Activated naive CD8-positive, alpha-beta T cell treated with anti-CD3 and anti-CD28 coated beads, Interleukin-2, amount 10 ng/mL, durations not matched to agents 7 days and 5 days (primary cell): ENCODE measurements at places on chromosomes 4 and X.

DNA sequence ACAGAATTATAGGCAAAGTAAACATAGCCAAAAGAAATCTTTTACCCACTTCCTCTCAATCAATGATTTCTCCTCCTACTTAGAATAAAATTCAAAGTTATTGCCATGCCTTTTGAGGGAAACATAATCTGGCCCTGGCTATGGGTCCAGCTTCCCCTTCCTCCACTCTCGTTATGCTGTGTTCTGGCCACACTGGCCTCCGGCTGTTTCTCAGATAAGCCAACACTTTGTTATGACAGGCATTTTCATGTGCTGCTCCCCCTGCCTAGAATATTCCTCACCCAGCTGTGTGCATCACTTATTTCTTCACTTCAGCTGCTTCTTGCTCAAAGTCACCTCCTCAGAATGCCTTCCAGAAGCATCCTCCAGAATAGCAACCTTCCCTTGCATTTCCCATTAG, 386.6 kb upstream of the AADAT start:
- no peak for DNase-seq

GRCh38 chrX:13293700-13294099, 26.2 kb downstream of the ATXN3L start:
- DNase-seq: no peak

DNA sequence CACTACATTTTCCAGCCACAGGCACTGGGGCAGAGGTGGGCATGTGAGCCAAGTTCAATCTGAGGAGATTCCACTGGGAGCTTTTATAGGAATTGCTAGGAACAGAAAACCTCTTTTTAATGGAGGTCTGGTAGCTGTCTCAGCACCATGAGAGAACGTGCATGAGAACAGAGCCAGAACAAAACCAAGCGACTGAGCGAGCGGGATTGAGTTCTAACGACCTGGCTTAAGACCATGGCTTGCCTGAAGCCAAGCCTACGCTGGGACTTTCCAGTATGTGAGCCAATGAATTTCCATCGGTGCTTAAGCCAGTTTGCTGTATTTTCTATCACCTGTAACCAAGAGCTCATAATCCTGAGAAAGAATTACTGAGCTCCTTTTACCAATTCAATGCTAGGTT, 183.7 kb downstream of the NR3C2 start:
- no peak for DNase-seq

DNA sequence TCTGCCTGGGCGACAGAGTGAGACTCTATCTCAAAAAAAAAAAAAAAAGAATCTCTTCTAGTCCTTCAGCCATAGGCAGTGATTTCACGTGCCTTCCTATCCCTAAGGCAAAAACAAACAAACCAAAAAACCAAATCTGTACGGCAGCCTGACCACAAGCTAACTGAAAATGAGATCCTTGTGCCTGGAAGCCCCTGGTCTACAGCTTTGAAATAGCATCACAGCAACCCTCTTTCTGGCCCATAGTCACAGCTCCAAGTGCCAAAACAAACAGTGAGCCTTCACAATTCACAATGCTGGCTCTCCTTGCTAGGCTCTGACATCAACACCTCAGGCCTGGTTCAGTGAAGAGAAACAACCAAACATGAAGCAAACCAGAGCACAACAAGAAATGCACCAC, 46.1 kb downstream of the TMEM150C start:
- DNase-seq: no peak

GRCh38 chr4:21882051-21882839, 66.3 kb downstream of the KCNIP4 start:
- DNase-seq: no peak

DNA sequence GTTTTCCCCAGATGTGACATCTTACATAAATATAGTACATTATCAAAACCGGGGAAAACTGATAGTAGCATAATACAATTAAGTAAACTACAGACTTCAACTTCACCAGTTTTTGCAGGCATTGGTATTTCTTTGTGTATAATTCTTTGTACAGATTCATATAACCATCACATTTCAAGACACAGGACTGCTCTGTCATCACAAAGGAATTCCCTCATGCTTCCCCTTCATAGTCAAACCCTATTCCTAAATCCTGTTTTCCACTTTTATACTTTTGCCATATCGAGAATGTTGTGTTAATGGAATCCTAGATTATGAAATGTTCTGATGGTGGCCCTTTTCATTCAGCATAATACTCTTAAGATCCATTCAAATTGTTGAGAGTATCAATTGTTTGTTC, 36.0 kb downstream of the STIM2 start:
- no peak for DNase-seq

DNA sequence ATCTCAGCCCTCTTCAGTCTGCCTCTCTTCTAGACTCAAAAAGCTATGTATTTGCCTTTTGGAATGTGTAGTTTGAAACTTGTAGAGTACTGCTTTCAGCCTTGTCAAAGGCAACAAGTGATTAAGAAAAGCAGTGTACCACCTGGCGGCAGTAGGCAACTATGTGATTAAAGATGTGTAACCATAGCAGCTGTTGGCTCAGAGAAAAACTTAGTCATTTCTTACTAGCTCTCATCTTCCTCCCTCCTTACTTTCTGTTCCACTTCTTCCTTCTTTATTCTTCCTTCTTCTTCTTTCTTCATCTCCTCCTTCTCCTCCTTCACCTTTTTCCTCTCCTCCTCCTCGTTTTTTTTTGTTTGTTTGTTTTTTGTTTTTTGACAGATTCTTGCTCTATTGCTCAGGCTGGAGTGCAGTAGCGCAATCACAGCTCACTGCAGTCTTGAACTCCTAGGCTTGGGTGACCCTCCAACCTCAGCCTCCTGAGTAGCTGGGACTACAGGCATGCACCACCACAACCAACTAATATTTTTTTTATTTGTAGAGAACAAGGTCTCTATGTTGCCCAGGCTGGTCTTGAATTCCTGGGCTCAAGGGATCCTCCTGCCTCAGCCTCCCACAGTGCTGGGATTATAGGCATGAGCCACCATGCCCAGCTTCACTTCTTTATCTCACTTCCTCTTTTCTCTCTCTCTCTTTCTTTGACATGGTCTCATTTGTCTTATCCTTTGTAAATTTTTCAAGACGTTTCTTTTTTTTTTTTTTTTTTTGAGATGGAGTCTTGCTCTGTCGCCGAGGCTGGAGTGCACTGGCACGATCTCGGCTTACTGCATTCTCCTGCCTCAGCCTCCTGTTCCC, 32.6 kb downstream of the ABHD18 start:
- no peak for DNase-seq

DNA sequence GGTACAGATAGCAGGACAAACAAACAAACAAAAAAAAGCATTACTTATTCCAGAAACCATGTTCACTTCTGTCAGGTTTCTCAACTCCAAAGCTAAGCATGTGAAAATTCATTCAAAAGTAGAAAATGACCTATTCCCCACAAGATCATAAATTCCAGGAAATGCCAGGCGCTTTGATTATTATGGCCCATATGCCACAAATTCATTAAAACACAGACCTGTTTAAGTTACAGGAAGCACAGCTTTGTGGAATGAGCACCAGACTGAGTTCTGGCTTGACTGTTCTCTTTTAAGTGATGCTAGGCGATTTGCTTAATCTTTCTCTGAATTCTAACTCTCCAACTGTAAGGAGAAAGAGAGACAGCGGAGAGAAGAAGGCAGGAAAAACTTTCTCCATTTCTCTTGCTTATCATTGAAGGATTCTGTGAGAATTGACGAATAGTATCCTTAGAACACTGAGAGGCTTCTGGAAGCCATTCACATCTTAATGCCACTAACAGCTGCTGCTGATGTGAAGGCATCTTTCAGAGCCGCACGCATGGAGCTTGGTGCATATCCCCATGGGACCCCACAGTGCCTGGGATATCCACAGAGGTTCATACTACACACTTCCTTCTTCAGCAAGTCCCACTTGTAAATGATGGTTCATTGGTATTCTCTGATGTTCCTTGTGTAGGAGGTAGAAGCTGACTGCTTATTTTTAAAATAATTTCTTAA, 138.0 kb downstream of the ZNF674 start:
- no peak for DNase-seq

GRCh38 chr4:21167711-21168110, 467.5 kb downstream of the PACRGL start:
- DNase-seq: no peak

GRCh38 chr4:183658362-183659028, 490 bp downstream of the RWDD4 start:
- DNase-seq: peak; percentile 62

DNA sequence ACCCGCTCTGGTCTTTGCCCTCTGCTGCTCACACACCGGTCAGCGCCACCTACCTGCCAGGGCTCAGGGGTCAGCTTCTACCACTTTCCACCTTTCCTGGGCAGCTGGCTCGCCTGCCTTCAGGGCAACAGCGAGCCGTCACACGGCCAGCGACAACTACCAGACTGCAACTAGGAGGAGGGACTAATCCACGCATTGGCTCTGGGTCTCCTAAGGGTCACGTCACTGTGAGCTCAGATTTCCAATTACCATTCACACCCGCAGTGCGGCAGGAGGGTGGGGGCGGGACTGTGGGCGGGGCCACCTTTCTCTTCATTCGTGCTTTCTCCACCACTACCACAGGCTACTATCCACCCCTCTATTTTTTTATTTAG, at the start of gene BEX5:
Gene BEX5 (minus strand): TSS at position 172 of the 374 bp plus-strand sequence. CDS start 1,712 bp downstream, outside the sequence.
- no peak for DNase-seq

- no peak for DNase-seq
Observed at GRCh38 chr4:110704748-110705439, 82.0 kb upstream of the PITX2 start.

DNA sequence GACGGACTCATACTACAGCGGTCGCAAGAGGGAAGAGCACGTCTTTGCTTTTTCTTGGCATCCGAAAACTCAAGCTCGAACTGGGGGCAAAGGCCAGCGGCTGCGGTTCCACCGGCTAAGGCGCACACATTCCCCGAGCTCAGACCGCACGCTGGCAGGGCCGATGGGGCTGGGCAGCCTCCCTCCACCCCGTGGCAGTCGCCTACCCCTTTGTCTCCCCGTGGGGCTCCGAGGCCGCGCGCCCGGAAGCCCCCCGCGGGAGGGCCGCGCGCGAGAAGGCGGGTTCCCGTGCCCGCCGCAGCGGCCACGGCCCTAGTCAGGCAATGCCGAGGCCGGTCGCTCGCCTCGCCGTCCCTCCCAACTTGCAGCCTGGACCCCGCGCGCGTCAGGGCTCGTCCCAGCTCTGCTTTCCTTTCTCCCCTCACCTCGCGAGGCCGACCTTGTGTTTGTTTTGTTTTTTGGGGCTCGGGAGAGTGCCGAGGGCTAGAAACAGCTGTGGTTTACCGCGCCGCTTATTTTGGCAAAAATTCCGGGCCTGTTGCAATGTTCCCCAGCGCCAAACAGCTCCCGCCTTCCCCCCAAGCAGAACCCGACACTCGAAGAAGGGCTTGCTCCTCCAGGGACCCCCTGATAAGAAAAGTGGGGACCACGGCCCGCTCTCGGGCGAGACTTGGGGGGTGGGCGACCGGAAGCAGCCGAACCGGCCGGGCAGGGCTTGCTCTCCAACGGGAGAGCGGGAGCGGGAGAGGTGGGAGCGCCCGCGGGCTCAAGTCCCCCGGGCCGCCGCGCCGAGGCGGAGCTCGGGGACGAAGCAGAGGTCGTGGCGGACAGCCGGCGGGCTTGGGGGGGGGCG, 561 bp upstream of the N4BP2 start:
- DNase-seq: peak; percentile 81

- DNase-seq: no peak
Observed at GRCh38 chr4:26094076-26094475, 180.1 kb downstream of the SMIM20 start.

- no peak for DNase-seq
Observed at GRCh38 chr4:19386786-19387185, 864.9 kb upstream of the SLIT2 start.

GRCh38 chr4:8039290-8039689, 99.6 kb upstream of the AFAP1 start:
- no peak for DNase-seq

DNA sequence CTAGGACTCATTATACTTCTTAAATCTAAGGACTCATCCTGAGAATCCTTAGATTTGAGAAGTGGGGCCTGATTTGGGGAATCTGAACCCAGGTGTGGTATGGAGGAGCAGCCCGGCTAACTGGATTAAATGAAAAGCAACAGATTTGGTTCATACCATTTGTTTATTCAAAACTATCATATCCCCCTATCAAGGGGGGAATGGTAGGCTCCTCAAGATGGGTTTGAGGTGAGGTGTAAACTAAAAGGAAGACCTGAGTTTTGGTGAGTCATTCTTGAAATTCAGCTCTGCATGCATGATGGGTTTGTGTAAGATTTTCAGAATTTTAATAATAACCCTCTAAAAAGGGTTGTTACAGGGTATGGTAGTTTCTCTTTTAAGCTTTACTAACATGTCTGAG, 53.4 kb downstream of the CASP6 start:
- DNase-seq: no peak

- no peak for DNase-seq
Observed at GRCh38 chr4:125123570-125124109, 191.1 kb upstream of the FAT4 start.

DNA sequence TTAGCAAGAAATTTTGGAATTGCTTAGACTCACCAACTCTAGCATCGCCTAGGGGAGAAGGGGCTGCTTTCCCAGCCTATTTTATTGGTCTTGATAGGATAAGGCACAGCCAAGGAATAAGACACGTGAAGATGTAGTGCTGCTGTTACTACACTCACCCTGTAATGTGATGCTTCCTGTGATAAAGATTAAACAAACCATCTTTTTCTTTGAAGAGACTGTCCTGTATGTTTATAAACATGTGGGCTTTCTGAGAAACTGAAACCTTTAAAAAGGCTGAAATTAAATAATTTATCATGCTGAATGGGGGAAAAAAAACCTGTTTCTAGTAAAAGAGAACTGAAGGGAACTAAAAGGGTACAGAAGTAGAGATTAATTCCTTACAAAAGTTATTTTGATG, 13.2 kb downstream of the TAPT1 start:
- no peak for DNase-seq

DNA sequence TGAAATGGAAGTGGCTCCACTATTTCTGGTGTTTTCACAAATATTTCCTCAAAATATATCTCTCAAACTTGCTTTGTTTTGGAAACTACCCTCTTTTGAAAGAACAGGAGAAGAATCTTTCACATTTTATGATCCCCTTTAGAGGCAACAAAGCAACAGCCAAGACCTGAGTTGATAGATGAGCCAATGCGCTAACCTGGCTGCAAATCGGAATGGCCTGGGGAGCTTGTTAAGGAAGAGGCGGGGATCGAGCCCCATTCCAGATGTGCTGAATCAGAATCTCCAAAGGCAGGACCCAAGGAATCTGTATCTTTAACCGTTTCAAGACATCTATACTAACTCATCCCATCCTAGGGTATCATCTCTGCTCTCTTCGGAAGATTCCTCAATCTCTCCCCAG, 181.3 kb downstream of the GPC3 start:
- DNase-seq: no peak

DNA sequence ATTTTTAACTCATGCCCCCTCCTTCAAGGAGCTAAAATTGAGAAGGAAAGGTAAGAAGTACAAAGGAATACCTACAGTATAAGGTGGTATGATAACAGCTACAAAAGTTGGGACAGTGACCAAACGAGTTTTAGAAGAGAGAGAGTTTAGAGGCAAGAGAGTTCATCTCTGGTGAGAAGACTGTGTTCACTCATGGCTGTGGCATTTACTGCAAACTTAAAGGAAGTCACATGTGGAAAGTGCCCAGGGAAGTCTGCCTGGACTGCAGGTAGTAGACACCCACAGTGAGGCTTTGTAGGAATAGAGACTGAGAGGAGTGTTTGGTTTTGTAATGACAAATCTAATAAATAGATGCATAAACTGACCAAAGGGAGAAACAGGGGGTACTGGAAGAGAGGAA, 493.5 kb downstream of the IL15 start:
- DNase-seq: no peak
